Mesothelial cell of epicardium (in vitro differentiated cells): ENCODE measurements at places on chromosomes 5 and 9. TPM values are rescaled to one million over a fixed set of nuclear protein-coding genes. Genes with fewer than 3 reads are reported as not detected.

GRCh38 chr9:113131689-113132151 lies 19.1 kb upstream of the SLC31A2 start:
- DNase-seq: peak; percentile 55

DNA sequence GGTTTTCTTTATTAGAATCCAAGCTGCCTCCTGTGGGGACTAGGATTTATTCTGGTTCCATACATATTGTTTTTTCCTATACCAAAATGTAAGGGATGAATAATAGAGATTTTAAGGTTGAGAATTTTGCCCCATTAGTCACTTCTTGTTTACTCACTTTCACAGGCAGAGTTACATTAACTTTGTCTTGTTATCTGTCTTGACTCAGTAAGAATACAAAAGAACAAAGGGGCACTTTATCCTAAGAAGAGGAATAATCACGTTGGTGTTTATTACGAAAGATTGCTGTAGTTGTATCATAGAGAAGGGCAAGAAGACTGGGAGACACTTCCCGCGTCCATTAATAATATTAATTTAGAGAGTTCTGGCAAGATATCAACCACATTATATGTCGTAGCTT lies 599.7 kb upstream of the FTMT start:
- no peak for DNase-seq

GRCh38 chr5:142364251-142365145 lies 39.7 kb upstream of the SPRY4 start:
- no peak for DNase-seq

- DNase-seq: no peak
Observed at GRCh38 chr9:107971241-107971640, 481.7 kb upstream of the KLF4 start.

- no peak for DNase-seq
Observed at GRCh38 chr9:112551641-112552040, 65.0 kb downstream of the KIAA1958 start.

GRCh38 chr9:19473605-19474004 lies 64.8 kb downstream of the ACER2 start:
- DNase-seq: no peak

DNA sequence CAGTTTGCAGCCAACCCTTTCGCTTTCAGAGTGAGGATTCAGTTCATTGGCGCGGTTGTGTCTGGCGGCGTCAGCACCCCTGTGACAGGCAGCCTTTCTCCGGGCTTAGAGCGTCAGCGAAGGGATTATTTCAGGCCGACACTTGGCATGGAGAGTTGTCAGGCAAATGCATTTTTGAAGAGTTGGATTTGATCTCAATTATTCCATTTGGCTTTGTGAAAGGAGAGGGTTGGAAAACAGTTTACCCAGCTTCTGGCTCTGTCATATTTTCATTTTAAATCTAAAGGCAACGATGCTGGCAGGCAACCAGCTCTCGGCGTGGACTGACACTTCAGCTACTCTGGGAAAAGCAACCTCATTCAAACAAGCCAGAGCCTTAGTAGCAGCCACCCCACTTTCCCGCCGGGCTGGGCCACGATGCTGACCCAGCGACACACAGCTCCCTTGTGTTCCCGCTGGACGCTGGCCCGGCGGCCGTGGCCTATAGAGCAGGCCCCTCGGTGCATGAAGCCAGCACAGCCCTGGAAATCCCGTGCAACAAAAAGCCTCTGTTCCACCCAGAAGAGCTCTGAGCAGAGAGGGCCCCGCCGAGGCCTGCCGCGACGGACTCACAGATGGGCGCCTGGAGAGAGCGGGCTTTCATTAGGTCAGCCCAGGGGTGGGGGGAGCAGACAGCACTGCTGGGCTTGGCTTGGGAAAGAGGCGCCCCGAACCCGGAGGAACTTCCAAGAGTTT lies 28.9 kb upstream of the LPCAT1 start:
- DNase-seq: no peak

DNA sequence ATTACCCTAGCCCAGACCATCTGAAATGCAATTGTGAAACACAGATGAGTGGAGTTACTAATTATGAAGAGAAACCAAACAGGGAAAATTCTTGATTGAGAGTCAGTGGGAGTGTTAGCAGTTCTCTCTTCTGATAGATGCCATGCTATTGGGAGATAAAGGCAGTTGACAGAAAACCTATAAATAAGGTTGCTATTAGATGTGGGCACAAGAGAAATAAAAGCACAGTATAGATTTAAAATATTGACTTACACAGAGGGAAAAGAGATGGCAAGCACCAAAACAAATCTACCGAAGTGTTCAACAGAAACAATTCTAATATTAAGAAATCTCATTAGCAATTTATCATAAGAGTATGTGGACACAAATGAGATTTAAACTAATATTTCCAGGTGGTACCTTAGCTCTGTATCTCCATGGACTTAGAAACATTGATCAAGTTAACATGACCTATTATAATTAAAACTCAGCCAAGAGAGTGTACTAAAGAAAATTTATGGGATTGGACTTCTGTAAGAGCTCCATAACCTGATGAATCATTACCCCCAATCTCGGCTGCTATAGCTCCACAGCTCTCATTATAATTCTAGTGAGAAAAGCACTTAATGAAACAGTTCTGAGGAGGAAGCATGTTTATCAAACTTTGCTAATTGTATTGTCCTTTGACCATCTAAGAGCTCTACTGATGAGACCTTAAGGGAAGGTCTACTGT lies 665.0 kb upstream of the RIOK2 start:
- DNase-seq: no peak

GRCh38 chr9:127977009-127977883 lies 3.5 kb downstream of the EEIG1 start:
- DNase-seq: no peak

- DNase-seq: no peak
Observed at GRCh38 chr9:115593587-115594091, 475.7 kb upstream of the TNC start.

- no peak for DNase-seq
Observed at GRCh38 chr9:97565262-97565661, 63.8 kb downstream of the TMOD1 start.

- no peak for DNase-seq
Observed at GRCh38 chr5:150068472-150068871, 17.9 kb downstream of the CSF1R start.

GRCh38 chr5:14187660-14188059 lies 44.5 kb downstream of the TRIO start:
- DNase-seq: no peak

- DNase-seq: no peak
Observed at GRCh38 chr5:177487975-177488374, 9.4 kb downstream of the PDLIM7 start.

GRCh38 chr9:115121181-115121580 lies 3.2 kb upstream of the TNC start:
- DNase-seq: no peak

DNA sequence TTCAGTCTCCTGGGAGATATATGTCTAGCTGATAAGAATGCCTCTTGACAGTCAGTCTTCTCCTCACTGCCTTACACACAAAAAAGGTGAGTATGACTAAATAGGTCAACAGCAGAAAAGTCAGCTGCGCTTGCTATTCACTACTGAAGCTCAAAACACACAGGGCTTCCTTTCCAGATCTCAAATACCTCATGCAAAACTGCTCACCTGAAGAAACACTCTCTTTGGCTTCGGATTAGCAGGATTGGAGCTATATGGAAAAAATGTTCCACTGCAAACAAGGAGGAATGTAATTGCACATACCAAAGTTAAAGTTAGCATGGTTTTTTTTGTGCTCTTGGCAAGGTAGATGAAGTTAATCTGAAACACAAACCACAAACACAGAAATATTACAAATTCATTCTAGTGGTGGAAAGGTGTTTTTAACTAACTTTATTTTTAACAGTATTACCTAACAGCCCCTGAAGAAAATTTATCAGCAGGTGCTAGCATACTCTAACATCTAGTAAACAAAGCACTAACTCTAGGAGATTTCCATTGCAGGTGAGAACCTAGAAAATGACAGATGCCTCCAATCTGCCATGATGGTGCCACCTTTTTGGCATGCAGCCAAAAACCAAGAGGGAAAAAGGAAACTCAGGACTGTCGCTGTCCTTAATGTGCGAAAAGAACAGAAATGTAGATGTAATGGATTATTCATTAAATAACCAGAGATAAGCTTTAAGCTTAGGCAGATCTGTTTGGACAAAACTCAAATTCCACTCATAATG lies 31.8 kb downstream of the ERMP1 start:
- no peak for DNase-seq

GRCh38 chr5:123582550-123583285 lies 70.7 kb downstream of the CSNK1G3 start:
- DNase-seq: no peak

DNA sequence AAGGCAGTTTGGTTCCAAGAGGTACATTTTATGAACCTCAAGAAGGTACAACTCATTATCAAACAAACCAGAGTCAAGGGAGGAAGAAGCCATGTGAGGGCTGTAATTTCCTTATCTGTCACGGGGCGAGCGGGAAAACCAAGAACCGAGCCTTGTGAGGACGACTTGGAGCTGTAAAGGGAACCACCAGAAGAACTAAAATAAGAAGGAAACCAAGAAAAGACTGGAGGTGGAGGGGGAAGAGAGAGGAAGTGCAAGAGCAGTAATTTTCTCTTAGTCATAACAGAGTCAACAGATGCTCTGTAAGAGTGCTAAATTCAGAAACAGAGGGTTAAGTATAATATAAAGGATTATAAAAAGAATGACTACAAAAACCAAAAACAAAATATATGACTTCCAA lies 127.1 kb downstream of the DIRAS2 start:
- no peak for DNase-seq

TAF11L10 gene
- total RNA-seq: not detected in 3 replicates

OR1Q1 gene
- total RNA-seq: not detected in 3 replicates

WDR31 gene
- 4.1 to 4.5 TPM (median 4.2 TPM) in 3 replicates for total RNA-seq

ACOT12 gene
- not detected in 3 replicates for total RNA-seq

CYSRT1 gene
- total RNA-seq: 1.5 to 1.9 TPM (median 1.7 TPM) in 3 replicates

KCNV2 gene
- not detected in 3 replicates for total RNA-seq

SH3GL2 gene
- total RNA-seq: 0.34 to 0.51 TPM (median 0.38 TPM) in 3 replicates

CAVIN4 gene
- total RNA-seq: 4.3 to 4.9 TPM (median 4.8 TPM) in 3 replicates

PCAT7 gene
- 18.5 to 19.0 TPM (median 18.8 TPM) in 3 replicates for total RNA-seq

LCN2 gene
- total RNA-seq: not detected in 3 replicates

FAM153A gene
- total RNA-seq: 0.04 TPM in 1 of 3 replicates, not detected in the others

TLX3 gene
- not detected in 3 replicates for total RNA-seq

PCDHA11 gene
- 11.7 to 12.8 TPM (median 11.8 TPM) in 3 replicates for total RNA-seq

WASHC1 gene
- total RNA-seq: 24.7 to 26.4 TPM (median 26.4 TPM) in 3 replicates
